COR-L47 (cell line): ENCODE measurements at places on chromosomes 12 and 14.
A peak's percentile ranks its signal among the peaks of the same experiment; 100 is the strongest.

- no peak for DNase-seq
These were observed 38.2 kb upstream of the CLIP1 start for GRCh38 chr12:122460641-122461040.

- DNase-seq = peak; percentile 20
These were observed 214.5 kb downstream of the PAH start for GRCh38 chr12:102702447-102703114.

GRCh38 chr14:60171690-60172089 lies 6.5 kb upstream of the DHRS7 start:
- no peak for DNase-seq

DNA sequence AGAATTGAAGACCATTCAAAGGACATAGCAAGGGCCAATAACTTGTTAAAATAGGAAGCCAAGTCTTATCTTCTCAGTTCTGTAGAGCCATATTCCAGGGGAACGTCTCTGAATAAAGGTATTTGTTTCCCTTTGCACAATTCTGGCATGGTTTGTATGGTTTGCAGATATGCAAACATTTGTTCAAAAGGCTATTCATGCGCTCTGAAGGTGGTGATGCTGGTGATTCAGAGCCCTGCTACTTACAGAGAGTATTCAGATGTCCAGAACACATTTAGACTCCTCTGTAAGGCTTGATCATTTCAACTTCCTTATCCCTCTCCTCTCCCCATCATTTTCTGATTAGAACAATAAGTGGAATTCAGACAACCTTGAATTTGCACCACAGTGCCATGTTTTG lies 35.9 kb downstream of the SLC4A8 start:
- DNase-seq = no peak

- DNase-seq = no peak
These were observed 349.0 kb downstream of the RAD51B start for GRCh38 chr14:68168460-68169109.

DNA sequence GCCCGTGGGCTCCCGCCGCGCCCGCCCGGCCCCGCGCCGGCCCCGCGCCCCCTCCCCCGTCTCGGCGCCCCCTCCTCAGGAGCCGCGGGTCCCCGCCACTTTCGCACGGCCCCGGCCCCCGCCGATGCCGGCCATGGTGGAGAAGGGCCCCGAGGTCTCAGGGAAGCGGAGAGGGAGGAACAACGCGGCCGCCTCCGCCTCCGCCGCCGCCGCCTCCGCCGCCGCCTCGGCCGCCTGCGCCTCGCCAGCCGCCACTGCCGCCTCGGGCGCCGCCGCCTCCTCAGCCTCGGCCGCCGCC lies 263 bp downstream of the RCOR1 start:
- DNase-seq = no peak

- no peak for DNase-seq
These were observed 991.6 kb downstream of the SLC6A15 start for GRCh38 chr12:83920821-83921547.

DNA sequence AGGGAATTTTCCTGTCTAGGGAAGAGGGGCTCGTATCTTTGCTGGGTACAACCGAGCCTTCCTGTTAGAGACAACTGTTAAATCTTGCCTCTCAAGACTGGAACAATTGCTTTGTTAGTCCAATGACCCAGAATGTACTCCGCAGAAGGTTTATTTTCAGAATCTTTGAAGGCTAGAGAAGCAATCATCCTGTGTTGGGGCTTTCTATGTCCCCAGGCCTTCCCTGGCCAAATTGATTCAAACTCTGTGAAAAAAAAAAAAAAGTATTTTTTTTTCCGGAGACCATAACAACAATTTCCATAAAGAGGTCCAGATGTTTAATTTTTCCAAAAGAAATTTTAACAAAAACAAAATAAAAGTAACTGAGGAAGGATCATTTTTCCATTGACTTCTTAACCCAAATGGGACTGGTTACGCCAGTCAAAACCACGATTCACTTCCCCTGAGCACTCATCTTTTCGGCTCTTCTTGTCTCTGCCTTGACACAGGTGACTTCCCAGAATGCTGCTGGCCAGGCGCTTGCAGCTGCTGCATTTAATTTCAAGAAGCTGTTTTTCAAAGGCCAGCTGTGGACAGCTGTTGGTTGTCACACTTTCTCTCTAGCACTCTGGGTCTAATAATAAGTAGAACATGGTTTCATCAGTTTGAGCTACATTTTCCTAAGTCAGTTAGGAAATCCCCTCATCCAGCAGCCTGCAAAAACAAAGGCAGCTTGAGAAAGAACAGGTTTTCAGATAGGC lies 81.6 kb upstream of the MANSC4 start:
- DNase-seq = no peak
